Type B pancreatic cell (in vitro differentiated cells): ENCODE measurements at places on chromosomes 2 and 18.

DNA sequence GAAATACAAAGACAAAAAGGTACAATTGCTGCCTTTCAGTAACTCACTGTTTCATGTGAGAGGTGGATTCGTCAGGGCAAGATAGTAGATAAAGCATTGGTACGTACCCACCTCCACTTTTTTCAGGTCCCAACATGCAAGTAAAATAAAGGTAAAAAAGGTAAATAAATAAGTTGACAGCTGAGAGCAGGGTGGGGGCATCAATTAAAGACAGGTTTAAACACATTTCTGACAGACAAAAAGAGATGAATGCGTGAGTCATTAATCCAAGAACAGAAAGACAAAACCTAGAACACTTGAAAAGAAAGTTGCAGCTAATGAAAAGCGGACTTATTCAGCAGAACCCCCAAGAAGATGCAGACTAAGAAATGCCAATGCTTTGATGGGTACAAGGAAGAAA is 979.6 kb upstream of the CDH2 start:
- H3K4me3 ChIP-seq: no peak overlapping the region
- H3K27ac ChIP-seq: no peak overlapping the region
- H3K27me3 ChIP-seq: no peaks in the 10 kb centered on the region

- no peaks in the 10 kb centered on the region for H3K36me3 ChIP-seq
- H3K27ac ChIP-seq: no peak overlapping the region
- H3K4me3 ChIP-seq: no peak overlapping the region
- no peak for DNase-seq
- H3K4me1 ChIP-seq: no peaks in the 10 kb centered on the region
- peaks cover 11% of the 10 kb centered on the region for H3K27me3 ChIP-seq
Observed at GRCh38 chr2:222332116-222332515, 33.3 kb upstream of the PAX3 start.

- no peak overlapping the region for H3K4me3 ChIP-seq
- DNase-seq: no peak
- peaks cover 13% of the 10 kb centered on the region for H3K4me1 ChIP-seq
- no peaks in the 10 kb centered on the region for H3K36me3 ChIP-seq
Observed at GRCh38 chr2:204437815-204438756, 107.2 kb upstream of the PARD3B start.

DNA sequence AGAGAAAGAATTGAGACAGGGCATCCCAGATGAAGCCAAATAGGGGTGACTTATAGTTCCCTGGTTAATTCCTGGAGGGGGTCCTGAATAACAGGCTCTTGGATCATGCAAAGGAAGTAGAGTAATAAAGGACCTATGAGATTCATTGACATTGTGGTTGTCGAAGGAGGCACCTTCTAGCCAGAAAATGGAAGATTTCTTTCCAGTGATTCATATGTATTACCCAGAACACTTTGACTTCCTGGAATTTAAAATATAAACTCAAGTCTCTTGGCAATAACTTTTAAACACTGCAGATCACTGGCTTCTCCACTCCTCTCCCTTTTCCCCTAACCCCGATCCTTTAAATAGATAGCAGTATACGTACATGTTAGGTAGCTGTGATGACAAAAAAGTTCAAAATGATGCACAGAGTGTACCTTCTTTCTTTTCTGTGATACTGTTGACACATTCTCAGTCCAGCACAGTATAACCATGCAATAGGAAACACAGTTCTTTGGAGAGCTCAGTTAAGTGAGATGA is 211.8 kb downstream of the LTBP1 start:
- no peak overlapping the region for H3K27ac ChIP-seq
- H3K36me3 ChIP-seq: peaks cover 4% of the 10 kb centered on the region
- DNase-seq: no peak
- H3K27me3 ChIP-seq: no peaks in the 10 kb centered on the region

- peaks cover 17% of the 10 kb centered on the region for H3K36me3 ChIP-seq
- DNase-seq: no peak
- peaks cover 23% of the 10 kb centered on the region for H3K27me3 ChIP-seq
Observed at GRCh38 chr2:29323961-29324360, 208.7 kb downstream of the CLIP4 start.
